ENCODE measurements at places on chromosomes 12 and 14.

GRCh38 chr12:116735084-116735483, 2.8 kb downstream of the SPRING1 start:
- DNase-seq: no peak

GRCh38 chr12:30003321-30003720, 219.6 kb upstream of the TMTC1 start:
- no peak for DNase-seq

GRCh38 chr12:70920251-70920851, at the start of gene PTPRR:
Gene PTPRR (minus strand): TSS chr12:70920738. CDS start chr12:70920390, 348 bp downstream.
- DNase-seq: peak; percentile 4

DNA sequence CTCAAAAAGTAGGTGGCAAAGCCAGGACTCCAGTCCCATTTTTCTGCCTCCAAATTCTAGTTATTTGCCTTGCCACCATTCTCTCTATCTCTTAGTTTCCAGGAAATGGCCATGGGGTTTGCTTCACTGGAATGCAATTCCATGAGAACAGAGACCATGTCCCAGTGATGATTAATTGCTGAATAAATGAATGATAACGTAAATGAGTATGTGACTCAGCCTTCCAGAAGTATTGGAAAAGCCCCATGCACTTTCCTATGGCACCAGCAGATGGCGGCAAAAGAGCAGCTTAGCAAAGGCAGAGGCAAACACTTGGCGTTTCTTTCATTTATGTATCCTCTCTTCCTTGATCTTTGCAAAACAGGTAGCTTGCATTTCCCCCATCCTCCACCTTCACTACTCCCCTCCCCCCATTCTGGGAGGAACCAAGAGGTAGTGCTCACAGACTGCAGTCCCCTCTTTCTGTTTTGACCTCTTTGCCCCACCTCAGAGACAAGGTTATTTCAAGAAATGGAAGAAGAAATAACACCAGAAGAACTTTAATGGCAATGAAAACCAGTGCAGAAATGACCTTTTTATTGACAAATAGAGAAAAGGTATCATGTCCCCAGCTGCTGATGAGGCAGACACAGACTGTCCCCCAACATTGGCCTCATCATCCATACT, 21.3 kb downstream of the TBX3 start:
- peak; percentile 79 for DNase-seq
